ENCODE measurements at places on chromosomes 12 and 14.
A peak's percentile ranks its signal among the peaks of the same experiment; 100 is the strongest.

GRCh38 chr14:80465546-80466220, 254.4 kb upstream of the DIO2 start:
- no peak for DNase-seq

DNA sequence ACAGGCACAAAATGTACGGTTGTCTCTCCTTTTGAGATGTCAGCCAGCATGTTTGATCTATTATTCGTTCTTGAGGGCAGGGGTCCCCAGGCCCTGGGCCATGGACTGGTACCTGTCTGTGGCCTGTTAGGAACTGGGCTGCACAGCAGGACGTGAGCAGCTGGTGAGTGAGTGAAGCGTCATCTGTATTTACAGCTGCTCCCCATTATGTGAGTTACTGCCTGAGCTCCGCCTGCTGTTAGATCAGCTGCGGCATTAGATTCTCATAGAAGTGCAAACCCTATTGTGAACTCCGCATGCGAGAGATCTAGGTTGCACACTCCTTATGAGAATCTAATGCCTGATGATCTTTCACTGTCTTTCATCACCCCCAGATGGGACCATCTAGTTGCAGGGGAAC, 41.4 kb upstream of the SCN8A start:
- no peak for DNase-seq

DNA sequence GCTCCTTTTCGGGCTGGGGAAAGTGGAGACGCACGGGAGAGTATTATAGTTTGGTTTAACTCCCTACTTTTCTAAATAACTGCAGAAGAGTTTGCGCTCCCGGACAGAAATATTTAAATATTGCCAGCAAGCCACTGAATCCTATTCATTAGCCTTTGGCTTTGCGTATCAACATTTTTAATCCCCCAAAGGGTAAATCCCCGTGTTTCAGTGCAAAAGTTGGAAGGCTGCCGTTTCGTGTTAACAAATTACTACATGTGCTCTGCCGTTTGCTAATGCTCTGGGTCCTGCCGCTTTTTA, 372 bp upstream of the DPF3 start:
- DNase-seq = no peak

DNA sequence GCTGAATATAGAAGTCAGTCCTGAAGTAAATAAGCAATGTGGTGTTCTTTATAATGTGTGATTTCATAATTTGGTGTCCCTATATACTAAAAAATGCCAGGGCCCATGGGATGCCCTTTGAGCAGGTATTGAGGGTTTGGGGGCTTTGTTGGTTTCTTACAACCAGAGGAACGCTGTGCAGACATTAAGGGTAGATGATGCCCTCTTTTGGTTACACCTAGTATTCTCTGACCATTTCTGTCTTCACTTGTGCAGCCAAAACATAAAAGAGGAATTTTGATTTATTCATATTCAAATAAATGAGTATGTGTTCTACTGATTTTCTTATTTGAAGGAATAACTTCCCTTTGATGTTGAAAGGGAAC, 3.0 kb downstream of the LGR5 start:
- DNase-seq = no peak

GRCh38 chr12:107347261-107347660, 253.9 kb upstream of the CRY1 start:
- no peak for DNase-seq

- DNase-seq = no peak
Measured at GRCh38 chr12:21940549-21941505, at the start of gene ABCC9. TSS of gene ABCC9 (minus strand) at chr12:21941426. CDS start at chr12:21936674, 4,752 bp downstream.

GRCh38 chr14:99628887-99629618, 15.9 kb upstream of the HHIPL1 start:
- peak; percentile 27 for DNase-seq

- no peak for DNase-seq
Measured at GRCh38 chr12:89970722-89971121, 262.1 kb upstream of the ATP2B1 start.

DNA sequence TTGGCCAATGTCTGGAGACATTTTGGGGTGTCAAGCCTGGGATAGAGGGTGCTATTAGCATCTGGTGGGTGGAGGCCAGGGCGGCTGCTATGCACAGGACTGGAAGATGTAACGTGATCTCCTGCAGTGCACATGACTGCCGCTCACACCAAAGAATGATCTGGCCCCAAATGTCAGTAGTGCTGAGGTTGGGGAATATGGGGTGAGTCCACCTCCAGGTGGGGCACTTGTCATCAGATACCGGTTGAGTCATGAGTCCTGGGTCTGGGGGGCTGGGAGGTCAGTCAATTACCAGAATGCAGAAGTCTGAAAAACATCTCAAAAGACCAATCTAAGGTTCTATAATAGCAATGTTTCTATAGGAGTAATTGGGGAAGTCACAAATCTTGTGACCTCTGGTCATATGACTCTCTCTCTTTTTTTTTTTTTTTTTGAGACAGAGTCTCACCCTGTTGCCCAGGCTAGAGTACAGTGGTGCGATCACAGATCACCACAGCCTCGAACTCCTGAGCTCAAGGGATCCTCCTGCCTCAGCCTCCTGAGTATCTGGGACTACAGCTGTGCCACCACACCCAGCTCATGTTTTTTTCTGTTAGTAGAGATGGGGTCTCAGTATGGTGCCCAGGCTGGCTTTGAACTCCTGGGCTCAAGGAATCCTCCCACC, 6.0 kb upstream of the SDSL start:
- DNase-seq = no peak

- no peak for DNase-seq
Measured at GRCh38 chr12:34190054-34190453, 167.8 kb downstream of the ALG10 start.

DNA sequence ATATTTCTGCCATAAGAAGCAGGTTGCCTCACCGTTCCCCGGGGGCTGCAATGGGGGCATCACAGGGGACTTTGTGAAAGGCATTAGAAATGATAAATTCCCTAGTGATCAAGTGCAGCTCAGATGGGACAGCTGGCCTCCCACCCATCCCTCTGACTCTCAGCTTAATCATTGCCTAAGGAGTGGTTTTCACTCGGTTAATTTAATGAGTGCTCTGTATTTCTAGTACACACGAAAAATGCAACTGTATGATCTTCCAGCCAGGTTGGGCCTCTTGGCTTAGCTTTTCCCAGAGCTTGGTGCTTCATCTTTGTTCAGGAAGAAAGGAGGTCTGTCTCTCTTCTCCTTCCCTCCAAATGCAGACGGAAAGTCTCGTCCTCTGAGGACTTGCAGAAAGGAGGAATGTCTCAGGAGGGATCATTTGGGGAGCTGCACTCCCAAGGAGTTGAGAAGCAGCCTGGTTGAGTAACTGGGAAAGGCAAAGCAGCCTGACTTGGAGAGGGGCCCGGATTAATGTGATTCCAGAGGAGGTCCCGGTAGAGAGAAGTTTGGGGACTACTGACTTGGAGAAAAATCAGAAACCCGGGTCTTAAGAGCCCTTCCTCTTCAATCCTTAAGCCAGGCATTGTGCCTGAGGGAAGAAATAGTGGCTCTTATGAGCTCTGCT, 7.2 kb downstream of the CD9 start:
- DNase-seq = no peak

GRCh38 chr12:116713527-116713926, 24.3 kb downstream of the SPRING1 start:
- DNase-seq = no peak

GRCh38 chr14:104939666-104940410, 15.2 kb downstream of the PLD4 start:
- DNase-seq = no peak

- no peak for DNase-seq
Measured at GRCh38 chr14:79465651-79466050, 745.7 kb downstream of the DIO2 start.

DNA sequence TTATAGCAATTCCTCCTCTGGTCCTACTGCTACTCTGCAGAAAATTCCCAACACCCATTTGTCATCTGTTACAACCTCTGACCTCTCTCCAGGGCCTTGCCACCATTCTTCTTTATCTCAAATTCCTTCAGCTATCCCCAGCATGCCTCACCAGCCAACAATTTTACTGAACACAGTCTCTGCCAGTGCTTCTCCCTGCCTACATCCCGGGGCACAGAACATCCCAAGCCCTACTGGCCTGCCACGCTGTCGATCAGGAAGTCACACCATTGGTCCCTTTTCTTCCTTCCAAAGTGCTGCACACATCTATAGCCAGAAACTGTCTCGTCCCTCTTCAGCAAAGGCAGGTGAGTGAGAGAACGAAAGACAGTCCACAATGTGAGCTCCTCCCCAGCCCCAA, 122.1 kb downstream of the TTLL5 start:
- no peak for DNase-seq

DNA sequence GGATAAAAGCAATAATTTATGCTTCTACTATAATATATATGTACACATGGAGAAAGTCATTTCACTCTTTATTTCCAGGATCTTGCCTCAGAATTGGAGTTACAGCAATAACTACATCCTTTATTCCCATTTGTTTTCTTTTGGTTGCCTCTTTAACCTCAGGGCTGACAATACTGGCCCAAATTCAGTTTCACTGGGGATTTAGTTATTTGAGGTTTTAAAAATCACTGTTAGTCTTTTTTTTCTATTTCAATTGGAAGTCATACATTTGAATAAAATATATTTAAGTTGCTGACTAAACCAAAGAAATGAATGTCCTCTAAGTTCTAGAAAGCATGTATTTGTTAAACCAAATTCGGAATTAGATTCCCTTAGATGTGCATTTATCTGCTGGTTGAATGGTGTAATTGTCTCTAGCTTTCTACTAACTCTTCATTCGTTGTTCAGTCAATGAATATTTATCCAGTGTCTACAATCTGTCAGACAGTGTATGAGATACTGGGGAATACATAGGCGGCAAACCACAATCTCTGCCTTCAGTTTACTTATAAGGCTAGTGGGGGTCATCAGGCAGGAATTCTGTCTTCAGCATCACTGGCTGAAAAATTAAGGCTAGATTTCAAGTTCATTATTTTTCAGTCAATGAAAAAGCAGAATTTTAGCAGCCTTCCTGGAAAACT, 190.8 kb upstream of the ARHGAP5 start:
- DNase-seq = no peak

- DNase-seq = no peak
Measured at GRCh38 chr12:51863363-51863932, 14.9 kb upstream of the FIGNL2 start.

GRCh38 chr12:17661250-17661649, 428.7 kb downstream of the RERGL start:
- DNase-seq = no peak

DNA sequence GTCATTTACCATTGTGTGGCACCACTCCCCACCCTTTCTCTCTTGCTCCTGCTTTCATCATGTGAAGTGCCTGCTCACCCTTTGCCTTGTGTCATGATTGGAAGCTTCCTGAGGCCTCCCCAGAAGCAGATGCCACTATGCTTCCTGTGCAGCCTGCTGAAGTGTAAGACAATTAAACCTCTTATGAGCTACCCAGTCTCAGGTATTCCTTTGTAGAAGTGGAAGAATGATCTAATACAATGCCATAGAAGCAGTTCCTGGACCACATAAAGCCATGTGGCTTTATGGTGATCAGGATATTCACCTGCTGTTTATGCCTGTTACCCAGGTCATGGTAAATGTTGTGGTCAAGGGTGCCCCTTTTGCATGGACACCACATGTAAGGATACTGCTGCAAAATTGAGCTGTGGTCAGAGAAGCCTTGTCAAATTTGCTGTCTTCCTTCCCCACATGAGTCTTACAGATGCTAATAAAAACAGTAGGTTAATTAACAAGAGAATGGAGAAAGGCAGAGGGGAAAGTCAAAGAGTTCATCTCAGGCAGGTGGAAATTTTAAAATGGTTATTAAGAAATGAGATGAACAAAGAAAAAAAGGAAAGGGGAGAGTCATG, 112.8 kb upstream of the IFNG-AS1 start:
- no peak for DNase-seq

- no peak for DNase-seq
Measured at GRCh38 chr14:61429316-61429715, 107.9 kb downstream of the PRKCH start.

GRCh38 chr12:97305651-97306050, 157.0 kb upstream of the RMST start:
- DNase-seq = no peak

Data from caudate nucleus (tissue), 63 donors.